ENCODE measurements at places on chromosomes 12 and 14. TPM values are rescaled to one million over a fixed set of nuclear protein-coding genes. Genes with fewer than 3 reads are reported as not detected.

HHIPL1 gene
- total RNA-seq: 4.9 TPM

FGF23 gene
- total RNA-seq: not detected

NDRG2 gene
- total RNA-seq: 16.0 TPM

RAPGEF3 gene
- 102 TPM for total RNA-seq

PA2G4 gene
- total RNA-seq: 332 TPM

CCDC177 gene
- total RNA-seq: not detected

CPNE6 gene
- total RNA-seq: not detected

TAS2R7 gene
- total RNA-seq: not detected

CLEC12A gene
- total RNA-seq: not detected

P3H3 gene
- 30.4 TPM for total RNA-seq

GDF3 gene
- total RNA-seq: not detected

IL26 gene
- total RNA-seq: not detected

DIO2 gene
- not detected for total RNA-seq

CLMN gene
- total RNA-seq: 9.6 TPM

AKAP6 gene
- 0.22 TPM for total RNA-seq

SUPT16H gene
- 74.7 TPM for total RNA-seq

PGF gene
- total RNA-seq: 6.1 TPM

ZNF219 gene
- total RNA-seq: 18.6 TPM

MANSC4 gene
- not detected for total RNA-seq

SLC24A4 gene
- total RNA-seq: not detected

PTGER2 gene
- 2.2 TPM for total RNA-seq

PKP2 gene
- 13.4 TPM for total RNA-seq

FAM90A1 gene
- total RNA-seq: 0.23 TPM

TAMALIN gene
- 2.9 TPM for total RNA-seq

RND1 gene
- 8.9 TPM for total RNA-seq

CIROP gene
- total RNA-seq: not detected

SPATS2 gene
- 14.9 TPM for total RNA-seq

FITM1 gene
- not detected for total RNA-seq

GTF2A1 gene
- total RNA-seq: 9.5 TPM

TAS2R20 gene
- 0.58 TPM for total RNA-seq

G2E3 gene
- 20.0 TPM for total RNA-seq

KRT3 gene
- total RNA-seq: 0.06 TPM

KERA gene
- not detected for total RNA-seq

RNASE1 gene
- not detected for total RNA-seq

CELA1 gene
- not detected for total RNA-seq

DYNLL1 gene
- 388 TPM for total RNA-seq

ZDHHC22 gene
- total RNA-seq: not detected

SLC5A8 gene
- not detected for total RNA-seq

EPYC gene
- not detected for total RNA-seq

MEG3 gene
- 7.2 TPM for total RNA-seq

XPOT gene
- total RNA-seq: 39.8 TPM

ORAI1 gene
- 19.4 TPM for total RNA-seq

GALNT16 gene
- 0.35 TPM for total RNA-seq

B3GNT4 gene
- total RNA-seq: 0.58 TPM

TMEM63C gene
- total RNA-seq: under 0.01 TPM

FAM181A gene
- not detected for total RNA-seq

CCDC184 gene
- 0.12 TPM for total RNA-seq

KLHL33 gene
- total RNA-seq: 0.17 TPM

CATSPERB gene
- not detected for total RNA-seq

OTOGL gene
- not detected for total RNA-seq

AHSA1 gene
- total RNA-seq: 211 TPM

MSI1 gene
- 25.8 TPM for total RNA-seq

UNC79 gene
- total RNA-seq: 0.29 TPM

SNRPF gene
- 36.5 TPM for total RNA-seq

CD27 gene
- total RNA-seq: not detected

BBOF1 gene
- 3.8 TPM for total RNA-seq
